Daoy (cell line): ENCODE measurements at places on chromosomes 16 and 17.

DNA sequence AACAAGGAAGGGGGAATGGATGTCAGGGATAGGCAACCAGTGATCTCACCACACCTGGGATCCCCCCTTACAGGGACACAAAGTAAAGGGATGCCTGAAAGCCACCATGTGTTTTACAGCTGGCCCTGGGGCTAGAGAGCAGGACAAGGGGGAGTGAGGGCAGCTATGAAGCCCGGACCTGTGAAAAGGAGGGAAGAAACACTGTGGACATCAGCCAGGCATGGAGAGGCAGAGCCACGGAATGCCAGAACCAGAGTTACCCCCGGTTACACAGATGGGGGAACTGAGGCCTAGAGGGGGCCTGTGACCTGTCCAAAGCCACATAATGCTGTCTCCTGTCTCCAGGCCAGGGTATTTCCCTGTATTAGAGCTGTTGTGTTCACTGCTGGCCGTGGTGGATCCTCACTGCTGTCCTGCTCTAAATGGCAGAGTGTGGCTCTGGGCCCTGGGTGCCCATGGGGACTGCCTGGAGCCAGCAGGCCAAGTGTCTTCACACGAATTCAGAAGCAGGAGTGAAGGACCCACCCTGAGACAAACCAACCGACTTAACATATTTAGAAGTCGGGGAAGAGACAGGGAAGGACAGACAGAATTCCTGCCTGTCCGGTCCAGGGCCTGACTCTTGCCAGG is 29.7 kb upstream of the ITGA3 start:
- DNase-seq, result no peak

GRCh38 chr17:79850571-79851460 is 11.6 kb upstream of the CBX4 start:
- DNase-seq, result peak; percentile 94

GRCh38 chr16:72876221-72876620 is 171.7 kb downstream of the ZFHX3 start:
- peak; percentile 91 for DNase-seq

DNA sequence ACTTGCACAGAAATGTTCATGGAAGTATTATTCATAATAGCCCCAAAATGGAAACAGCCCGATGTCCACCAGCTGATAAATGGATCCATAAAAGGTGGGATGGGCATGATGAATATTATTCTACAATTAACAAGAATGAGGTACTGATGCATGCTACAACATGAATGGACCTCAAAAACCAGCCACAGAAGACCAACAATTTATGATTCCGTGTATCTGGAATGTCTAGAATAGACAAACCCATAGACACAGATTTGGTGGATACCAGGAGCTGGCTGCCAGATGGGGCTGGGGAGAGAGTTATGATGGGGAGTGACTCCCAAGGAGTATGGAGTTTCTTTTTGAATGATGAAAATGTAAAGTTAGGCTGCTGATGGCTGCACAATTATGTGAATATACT is 10.8 kb upstream of the NAGLU start:
- DNase-seq, result no peak

GRCh38 chr17:77306790-77307478 is 166.2 kb downstream of the SEC14L1 start:
- no peak for DNase-seq
